ENCODE measurements at places on chromosomes 2 and 18.

DNA sequence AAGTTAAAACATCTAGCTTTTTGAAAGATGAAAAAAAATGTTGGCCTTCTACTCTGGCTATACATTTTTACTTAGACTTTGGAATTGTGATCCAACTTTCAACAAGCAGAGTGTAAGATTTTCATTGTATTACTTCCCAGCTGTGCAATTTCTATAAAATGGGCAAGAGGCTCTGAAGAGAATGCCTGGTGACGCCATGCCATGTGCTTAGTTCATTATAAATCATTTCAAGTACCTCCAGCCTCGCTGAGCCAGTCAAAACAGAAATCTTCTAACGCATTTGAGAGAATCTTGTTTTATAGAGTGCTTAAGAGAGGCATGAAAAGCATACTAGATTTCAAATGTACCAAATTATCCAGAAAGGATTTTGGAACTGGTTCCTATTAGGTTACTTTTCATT, 10.1 kb upstream of the STK17B start:
- no peak for DNase-seq

DNA sequence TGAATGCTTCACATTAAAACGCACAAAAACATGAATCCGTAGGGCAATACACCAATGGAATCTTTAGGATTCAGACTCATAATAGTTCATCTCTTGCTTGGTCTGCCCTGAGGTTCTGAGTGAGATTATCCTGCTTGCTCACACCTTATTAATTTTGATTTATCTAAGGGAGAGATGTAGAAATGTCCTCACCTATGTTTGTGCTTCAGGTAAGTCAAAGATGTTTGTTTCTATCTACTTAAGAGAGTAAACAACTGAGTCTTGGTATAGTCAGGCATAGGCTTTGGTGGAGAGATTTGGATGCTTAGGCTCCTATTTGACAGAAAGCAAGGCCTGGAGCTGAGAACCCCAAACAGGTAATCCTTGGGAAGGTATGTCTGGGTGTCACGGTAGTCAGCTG, 231.0 kb upstream of the TNP1 start:
- no peak for DNase-seq

DNA sequence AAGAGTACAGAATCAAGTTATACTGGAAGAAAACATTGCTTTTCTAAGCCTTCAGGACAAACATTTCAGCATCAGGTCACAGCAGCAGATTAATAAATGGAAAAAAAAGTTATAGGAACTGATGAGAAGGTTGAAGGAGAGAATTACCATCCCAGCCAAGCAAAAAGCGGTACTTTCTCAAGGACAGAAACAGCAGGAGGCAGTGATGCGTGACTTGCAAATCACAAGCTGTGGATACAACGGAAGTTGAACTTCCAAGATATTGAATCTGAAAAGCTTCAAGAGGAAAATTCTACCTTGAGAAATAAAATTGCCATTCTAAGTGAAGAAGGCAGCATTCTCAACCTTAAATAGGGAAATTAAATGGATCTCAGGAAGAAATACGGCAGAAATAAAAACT, 18.5 kb upstream of the SERPINB12 start:
- DNase-seq, result no peak

GRCh38 chr2:188382107-188382506, 90.4 kb downstream of the GULP1 start:
- no peak for DNase-seq

DNA sequence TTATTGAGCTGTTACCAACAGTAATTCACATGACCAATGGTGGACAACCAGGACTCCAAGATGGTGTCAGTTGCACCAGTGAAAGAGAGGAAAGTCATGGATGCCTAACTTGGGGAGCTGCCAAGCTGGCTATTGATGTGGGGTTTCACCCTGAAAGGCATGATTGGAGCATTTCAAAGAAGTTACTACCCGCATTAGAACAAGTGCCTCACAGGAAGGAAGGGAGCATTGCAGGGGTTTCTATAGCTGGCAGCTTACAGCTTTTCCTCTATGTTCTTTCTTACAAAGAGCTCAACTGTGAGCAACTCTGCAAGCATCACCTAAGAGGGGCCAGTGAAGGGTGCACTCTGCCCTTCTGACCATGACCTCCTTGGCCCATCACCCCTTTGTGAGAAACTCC, 93.1 kb downstream of the TNFRSF11A start:
- DNase-seq, result no peak

DNA sequence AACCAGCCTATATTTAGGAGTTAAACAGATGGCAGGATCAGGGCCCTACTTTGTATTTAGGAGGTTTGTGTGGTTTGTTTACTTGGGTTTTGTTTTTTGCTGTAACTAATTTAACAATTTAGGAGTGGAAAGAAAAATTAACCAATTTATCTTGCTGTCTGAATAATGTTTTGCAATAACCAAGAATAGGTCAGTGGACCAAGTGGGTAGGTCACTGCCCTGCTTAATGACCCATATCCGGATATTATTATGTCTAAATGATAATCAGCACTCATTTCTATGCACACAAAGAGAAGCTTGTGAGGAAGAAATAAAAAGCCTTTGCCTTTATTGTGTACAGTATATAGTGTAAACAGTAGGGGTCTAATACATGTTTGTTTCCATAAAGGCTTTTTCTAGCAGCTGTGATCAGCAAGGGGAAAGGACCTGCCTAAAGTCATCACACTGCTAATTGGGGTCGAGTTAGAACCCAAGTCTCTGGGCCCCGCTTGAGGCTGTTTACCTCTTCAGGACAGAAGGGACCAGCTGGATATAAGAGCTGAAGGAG, 76.6 kb downstream of the TGOLN2 start:
- DNase-seq, result no peak

- DNase-seq, result no peak
Observed at GRCh38 chr2:219299372-219299760, 9.8 kb downstream of the PTPRN start.

DNA sequence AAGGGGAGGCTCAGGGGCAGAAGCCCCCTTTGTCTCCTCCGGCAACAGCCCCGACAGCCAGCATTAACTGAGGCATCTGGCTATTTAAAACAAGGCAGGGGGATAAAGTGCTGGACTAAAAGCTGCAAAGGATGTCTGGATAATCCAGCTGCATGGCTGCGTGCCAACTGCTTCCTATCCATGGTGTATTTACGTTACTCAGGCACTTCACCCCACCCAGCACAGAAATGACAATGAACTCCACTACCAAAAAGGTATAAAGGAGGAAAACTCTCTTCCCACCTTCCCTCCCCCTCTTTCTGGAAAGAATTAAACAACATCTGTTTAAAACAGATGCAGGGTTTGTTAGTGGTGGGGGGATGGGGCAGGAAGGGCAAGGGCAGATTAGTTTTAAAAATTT, 82.5 kb downstream of the SPRED2 start:
- DNase-seq, result no peak

DNA sequence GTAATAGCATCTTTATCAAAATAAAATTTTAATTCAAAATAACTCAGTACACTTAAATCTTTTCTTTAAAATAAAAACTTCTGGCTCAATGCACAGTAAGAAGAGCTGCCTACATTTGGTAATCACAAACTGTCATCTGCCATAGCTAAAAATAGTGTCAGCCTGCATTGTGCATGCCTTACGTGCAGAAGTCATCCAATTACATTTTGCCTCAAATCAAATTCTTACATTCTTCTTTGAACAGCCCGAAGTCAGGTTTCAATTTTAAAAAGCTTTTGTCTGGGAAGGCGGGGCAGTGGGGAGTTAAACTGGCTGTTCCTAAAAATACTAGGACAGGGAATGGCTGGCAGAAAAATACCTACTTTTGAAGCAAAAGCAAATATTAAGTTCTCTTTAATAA, 51.1 kb downstream of the RTN4 start:
- no peak for DNase-seq

GRCh38 chr2:238085899-238086298, 14.2 kb upstream of the ESPNL start:
- no peak for DNase-seq

GRCh38 chr18:79935098-79935480, 16.4 kb downstream of the SLC66A2 start:
- no peak for DNase-seq

- no peak for DNase-seq
Observed at GRCh38 chr2:43212931-43213330, 13.5 kb downstream of the ZFP36L2 start.

- DNase-seq, result no peak
Observed at GRCh38 chr2:8608411-8608954, 73.4 kb upstream of the ID2 start.

- DNase-seq, result no peak
Observed at GRCh38 chr2:28343184-28343942, 49.3 kb upstream of the FOSL2 start.

DNA sequence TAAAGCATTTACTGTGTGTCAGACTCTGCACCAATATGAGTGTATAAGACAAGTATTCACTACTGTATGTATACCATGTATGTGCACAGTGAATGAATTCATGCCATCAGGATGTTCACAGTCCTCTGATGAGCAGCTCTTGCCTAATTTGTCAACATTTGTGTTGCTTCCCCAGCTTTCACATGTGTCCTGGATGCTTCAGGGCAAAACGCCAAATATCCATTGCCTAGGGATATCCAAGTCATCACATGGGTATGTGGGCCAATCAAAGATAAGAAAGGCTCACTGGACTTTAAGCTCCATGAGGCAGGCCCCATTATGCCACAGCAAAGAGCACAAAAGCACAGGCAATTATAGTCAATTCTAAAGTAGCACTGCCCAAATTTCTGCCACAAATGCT, 134.2 kb upstream of the CHAC2 start:
- DNase-seq, result no peak

GRCh38 chr18:35469725-35470124, 28.0 kb downstream of the INO80C start:
- DNase-seq, result no peak

DNA sequence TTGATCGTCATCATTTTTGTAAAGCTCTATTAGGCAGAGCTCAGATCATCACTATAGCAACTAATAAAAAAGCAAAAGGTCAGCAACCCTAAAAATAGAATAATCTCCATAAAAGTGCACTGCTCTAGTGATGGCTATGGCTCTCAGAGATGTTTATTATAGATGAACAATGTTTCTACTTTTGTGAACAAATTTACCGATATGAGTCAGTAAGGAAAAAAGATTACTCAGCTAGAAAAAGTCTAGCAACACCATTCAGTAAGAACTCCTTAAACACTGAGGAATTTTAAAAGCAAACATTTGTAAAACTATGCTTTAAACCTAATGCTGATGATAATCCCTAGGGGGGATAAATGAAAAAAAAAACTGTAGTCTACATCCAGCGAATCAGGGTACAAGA, 69.6 kb downstream of the ACVR1C start:
- DNase-seq, result no peak

- no peak for DNase-seq
Observed at GRCh38 chr2:137938204-137938603, 26.1 kb upstream of the HNMT start.

GRCh38 chr2:232492236-232492848, 4.7 kb upstream of the ECEL1 start:
- no peak for DNase-seq

DNA sequence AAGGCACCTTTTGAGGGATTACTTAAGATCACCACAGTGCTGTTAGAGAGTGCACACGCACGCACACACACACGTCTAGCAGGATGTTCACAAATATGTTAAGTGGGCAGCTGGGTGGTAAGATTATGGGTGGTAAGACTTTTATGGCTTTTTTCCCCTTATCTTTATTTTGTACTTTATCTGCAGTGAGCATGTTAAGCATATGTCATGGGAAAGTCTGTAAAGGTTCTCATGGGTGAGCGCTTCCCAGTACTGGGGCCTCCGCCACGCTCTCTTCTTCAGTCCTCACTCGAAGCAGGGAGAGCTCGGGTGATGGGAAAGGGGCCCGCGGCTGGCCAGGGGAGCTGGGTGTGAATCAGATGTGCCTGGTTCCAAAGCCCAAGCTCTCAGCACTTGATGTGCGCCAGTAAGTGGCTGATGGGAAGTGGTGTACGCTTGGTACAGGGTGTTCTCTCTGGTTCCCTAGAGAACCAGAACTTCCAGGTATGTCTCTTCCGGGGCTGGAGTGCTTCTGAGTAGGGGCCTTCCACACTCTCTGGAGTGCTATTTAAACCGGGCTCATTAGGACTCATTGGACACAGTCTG, 83.9 kb upstream of the YWHAQ start:
- no peak for DNase-seq

GRCh38 chr18:24964216-24964615, 387.8 kb downstream of the ZNF521 start:
- DNase-seq, result no peak

DNA sequence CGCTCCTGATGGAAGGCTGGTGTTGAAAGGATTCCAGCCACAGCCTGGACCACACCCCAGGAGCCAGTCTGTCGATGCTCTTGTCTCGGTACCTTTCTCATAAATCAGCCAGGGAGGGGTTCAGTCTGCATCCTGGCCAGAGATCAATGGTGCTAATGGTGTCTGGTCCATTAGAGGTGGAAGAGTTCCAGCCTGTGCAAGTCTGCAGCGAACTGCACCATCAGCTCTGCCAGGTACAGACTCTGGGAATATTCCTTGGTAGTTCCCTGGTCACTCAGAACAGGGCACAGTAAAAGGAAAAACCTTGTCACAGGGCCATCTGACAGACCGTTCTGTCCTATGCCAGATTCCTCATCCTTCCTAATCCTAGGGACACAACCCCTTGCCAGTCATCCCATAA, 164.3 kb downstream of the MTCL1 start:
- DNase-seq, result no peak

DNA sequence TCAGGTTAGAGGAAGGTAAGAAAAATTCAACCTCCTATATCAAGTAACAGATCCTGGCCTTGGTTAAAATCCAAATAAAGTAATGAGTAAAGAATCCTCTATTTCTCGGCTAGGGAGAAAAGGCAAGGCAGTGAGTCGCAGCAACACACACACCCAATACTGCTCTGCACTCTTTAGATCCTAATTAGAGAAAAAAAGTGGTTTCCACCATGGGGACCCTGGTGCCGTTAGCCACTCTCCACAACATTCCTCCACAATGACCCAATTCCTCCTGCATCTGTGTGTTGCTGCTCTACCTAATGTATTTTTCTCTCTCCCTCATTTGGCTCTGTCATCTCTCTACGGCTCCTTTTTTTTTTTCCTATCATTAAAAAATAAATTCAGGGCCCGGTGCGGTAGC, 462.7 kb downstream of the METTL4 start:
- no peak for DNase-seq

- DNase-seq, result no peak
Observed at GRCh38 chr18:65942854-65943253, 192.0 kb downstream of the CDH7 start.

- no peak for DNase-seq
Observed at GRCh38 chr2:16744521-16744920, 78.9 kb upstream of the CYRIA start.

DNA sequence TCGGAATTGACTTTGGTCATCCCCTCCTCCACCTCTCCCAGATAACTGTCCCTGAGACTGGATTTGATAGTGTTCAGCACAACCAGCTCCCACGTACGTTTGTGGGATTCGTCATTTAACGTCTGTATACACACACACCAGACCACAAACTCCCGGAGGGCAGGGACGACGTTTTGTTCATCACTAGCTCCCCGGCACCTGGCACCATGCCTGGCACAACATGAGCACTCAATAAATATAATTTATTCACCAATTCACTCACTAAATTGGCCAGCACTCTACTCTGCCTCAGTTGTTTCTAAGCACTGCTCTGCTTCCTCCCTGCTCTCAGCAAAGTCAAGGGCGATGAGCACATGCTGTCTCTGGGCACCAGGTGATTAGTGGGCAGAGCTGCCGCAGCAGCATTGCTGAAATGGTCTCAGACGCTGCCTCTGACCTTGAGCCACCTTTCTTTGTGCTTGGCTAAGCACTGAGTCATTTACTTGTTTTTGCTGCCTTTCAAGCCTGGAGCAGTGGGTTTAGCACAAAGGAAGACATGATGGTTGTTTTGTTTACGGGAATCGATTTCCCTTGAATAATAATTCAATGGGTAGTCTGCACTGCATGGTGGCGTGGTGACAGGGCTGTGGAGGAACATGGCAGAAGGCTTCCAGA, 19.3 kb upstream of the LOXHD1 start:
- no peak for DNase-seq
